ENCODE measurements at places on chromosomes 1 and 21. TPM values are rescaled to one million over a fixed set of nuclear protein-coding genes. Genes with fewer than 3 reads are reported as not detected.

DNA sequence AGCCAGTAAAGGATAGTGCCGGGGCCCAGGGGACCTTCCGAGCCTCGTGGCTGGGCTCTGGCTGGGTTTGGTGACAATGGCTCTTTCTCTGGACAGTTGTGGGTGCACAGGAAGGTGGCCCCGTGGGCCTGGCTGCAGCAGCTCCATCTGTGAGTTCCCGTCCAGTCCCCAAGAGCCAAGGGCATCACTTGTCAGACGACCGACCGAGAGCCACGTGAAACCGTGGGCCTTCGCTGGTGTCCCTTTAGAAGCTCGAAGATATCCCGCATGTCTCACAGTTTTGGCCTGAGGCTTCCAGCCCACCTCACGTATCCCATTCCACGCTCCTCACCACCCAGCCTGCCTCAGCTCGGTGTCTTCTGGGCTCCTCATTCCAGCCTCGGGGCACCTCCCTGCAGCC lies 27.2 kb upstream of the UMODL1 start:
- DNase-seq, result no peak

LDLRAD1 gene
- not detected for total RNA-seq

IQGAP3 gene
- 20.7 TPM for total RNA-seq

LRRC53 gene
- total RNA-seq, result not detected

TNFRSF14 gene
- total RNA-seq, result 0.15 TPM

Data from MG63 (cell line).